ENCODE measurements at places on chromosomes 4 and X. TPM values are rescaled to one million over a fixed set of nuclear protein-coding genes. Genes with fewer than 3 reads are reported as not detected.

PLAC8 gene
- 222 TPM for total RNA-seq

MND1 gene
- total RNA-seq, result not detected

LIMCH1 gene
- total RNA-seq, result not detected

SPANXA2 gene
- not detected for total RNA-seq

- H3K4me3 ChIP-seq, result no peak overlapping the region
- no peaks in the 10 kb centered on the region for H3K36me3 ChIP-seq
- no peak overlapping the region for H3K27ac ChIP-seq
- H3K27me3 ChIP-seq, result no peaks in the 10 kb centered on the region
Observed at GRCh38 chr4:66769441-66769840, 775.9 kb downstream of the CENPC start.

GRCh38 chr4:138115053-138115452 is 127.1 kb downstream of the SLC7A11 start:
- H3K4me3 ChIP-seq, result no peak overlapping the region
- no peaks in the 10 kb centered on the region for H3K36me3 ChIP-seq
- H3K27ac ChIP-seq, result no peak overlapping the region

DNA sequence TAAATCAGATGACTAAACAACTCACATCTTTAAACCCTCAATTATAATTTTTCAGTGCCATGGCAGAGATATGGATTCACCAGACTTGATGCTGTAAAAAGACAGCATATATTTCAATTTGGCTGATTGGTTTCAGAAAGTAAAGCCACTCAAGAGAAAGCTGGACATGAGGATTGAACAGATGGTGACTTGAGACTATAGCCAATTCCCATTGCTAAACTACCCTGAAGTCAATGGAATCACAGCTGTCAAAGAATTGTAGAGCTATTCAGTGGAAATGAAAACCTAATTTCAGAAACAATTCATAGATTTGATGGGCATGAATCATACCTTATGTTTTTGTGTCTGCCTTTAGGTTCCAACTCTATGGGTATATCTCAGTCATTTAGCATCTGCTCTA is 510.6 kb upstream of the BOD1L1 start:
- no peak overlapping the region for H3K27ac ChIP-seq
- no peaks in the 10 kb centered on the region for H3K4me1 ChIP-seq
- H3K27me3 ChIP-seq, result peaks cover 4% of the 10 kb centered on the region
- H3K36me3 ChIP-seq, result no peaks in the 10 kb centered on the region

DNA sequence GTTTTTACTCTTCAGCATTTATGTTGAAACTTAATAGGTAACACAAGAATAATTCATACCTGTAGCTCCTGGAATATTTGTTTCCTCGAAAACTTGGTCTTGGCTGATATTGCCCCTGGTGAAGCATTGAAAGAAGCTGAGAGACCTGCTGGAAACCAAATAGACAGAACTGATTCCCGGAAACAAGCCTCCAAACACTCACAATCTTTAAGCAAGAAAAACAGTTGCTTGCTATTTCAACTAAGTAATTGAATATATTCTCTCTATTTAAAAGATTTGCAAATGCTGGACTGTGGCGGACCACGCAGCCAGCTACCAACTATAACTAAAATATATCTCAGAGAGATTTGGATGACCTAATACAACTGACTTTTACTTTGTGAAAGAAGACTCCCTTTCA is 3.6 kb downstream of the PCDH18 start:
- DNase-seq, result no peak
- peaks cover 6% of the 10 kb centered on the region for H3K27me3 ChIP-seq
- no peak overlapping the region for H3K27ac ChIP-seq
- H3K4me1 ChIP-seq, result no peaks in the 10 kb centered on the region
- no peak overlapping the region for H3K4me3 ChIP-seq

- H3K4me1 ChIP-seq, result no peaks in the 10 kb centered on the region
- peaks cover 2% of the 10 kb centered on the region for H3K27me3 ChIP-seq
- no peaks in the 10 kb centered on the region for H3K36me3 ChIP-seq
- DNase-seq, result no peak
- H3K4me3 ChIP-seq, result no peak overlapping the region
Observed at GRCh38 chrX:111114806-111115205, 18.8 kb downstream of the PAK3 start.

DNA sequence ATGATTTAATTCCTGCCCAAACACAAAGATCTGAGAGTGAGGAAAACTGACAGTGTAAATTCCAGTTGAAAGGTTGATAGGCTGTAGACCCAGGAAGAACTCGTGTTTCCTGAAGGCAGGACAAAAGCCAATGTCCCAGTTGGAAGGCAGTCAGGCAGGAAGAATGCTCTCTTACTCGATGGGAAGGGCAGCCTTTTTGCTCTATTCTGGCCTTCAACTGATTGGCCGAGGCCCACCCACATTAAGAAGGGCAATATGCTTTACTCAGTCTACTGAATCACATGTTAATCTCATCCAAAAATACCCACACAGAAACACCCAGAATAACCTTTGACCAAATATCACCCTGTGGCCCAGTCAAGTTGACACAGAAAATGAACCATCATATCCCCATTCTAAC is 45.3 kb upstream of the SOD3 start:
- DNase-seq, result no peak
- H3K27ac ChIP-seq, result no peak overlapping the region
- no peak overlapping the region for H3K4me3 ChIP-seq
- peaks cover 4% of the 10 kb centered on the region for H3K27me3 ChIP-seq

DNA sequence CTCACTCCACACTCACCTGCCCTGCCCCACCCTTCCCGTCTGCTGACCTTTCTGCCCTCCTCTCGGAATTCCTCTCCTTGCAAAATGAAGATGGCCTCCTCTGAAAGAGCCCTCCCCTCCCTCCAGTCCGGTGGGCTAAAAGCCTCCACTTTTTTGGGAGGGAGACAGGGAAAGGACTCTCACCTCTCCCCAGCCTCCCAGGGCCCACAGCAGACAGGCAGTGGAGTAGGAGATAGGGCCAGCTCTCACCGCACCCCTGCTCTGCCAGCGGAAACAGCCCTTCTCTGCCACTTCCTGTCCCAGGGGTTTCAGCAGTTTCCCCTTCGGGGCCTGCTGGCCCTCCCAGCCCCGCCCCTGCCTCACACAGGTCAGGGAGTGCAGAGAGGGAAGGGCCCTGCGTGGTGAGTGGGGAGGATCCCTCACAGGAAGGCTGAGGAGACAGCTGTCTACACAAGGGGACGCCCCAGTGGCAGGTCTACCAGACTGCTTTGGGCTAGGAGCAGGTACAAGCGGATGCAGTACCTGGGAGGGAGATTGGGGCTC is 18.2 kb downstream of the ELF4 start:
- no peaks in the 10 kb centered on the region for H3K36me3 ChIP-seq
- H3K27me3 ChIP-seq, result no peaks in the 10 kb centered on the region
- peak; percentile 53 for DNase-seq

DNA sequence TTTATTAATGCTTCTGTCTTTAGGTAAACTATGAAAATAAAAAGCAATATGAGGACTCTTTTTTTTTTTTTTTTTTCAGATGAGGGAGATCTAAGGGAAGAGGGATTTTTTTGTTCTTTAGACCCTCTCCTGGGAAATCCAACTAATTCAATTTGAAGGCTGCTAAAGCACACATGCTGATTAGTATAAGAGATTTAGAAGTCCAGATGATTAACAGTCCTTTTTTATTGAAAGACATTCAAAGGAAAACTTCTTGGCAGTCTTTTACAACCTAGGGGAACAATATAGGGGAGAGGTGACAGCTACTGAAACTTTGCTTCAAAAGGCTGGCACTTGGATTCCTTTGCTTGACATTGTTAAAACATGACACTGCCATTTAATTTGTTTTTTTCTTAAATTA is 602.5 kb downstream of the RAPGEF2 start:
- H3K4me3 ChIP-seq, result no peak overlapping the region
- no peaks in the 10 kb centered on the region for H3K27me3 ChIP-seq
- no peaks in the 10 kb centered on the region for H3K4me1 ChIP-seq
- no peak for DNase-seq
- H3K36me3 ChIP-seq, result no peaks in the 10 kb centered on the region
- no peak overlapping the region for H3K27ac ChIP-seq

GRCh38 chr4:32477518-32477917 is 1757.3 kb downstream of the PCDH7 start:
- no peak overlapping the region for H3K27ac ChIP-seq
- no peak for DNase-seq
- no peaks in the 10 kb centered on the region for H3K36me3 ChIP-seq
- H3K4me3 ChIP-seq, result no peak overlapping the region

DNA sequence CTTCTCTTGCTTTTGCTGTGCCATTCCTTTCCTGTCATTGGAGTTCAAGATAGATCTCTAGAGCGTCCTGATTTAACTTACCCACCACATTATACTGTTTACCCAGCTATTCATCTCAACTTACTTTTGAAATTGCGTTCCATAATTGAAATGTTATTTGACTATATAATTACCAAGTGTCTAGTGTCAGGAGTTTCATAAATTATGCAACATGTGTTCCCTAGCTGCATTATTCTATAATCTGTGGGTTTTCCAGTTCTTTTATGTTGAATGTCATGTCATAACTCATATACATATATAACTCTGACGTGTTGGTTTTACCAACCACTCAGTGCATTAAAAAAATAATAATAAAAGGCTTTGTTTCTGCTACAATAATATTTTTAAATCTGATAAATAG is 285.9 kb upstream of the ARSJ start:
- no peak overlapping the region for H3K4me3 ChIP-seq
- no peak for DNase-seq
- H3K27ac ChIP-seq, result no peak overlapping the region

GRCh38 chrX:136204571-136204970 is 46.6 kb downstream of the MAP7D3 start:
- H3K27me3 ChIP-seq, result no peaks in the 10 kb centered on the region
- H3K4me1 ChIP-seq, result peaks cover 9% of the 10 kb centered on the region
- H3K4me3 ChIP-seq, result no peak overlapping the region
- H3K36me3 ChIP-seq, result peaks cover 6% of the 10 kb centered on the region
- no peak for DNase-seq
- peak overlapping the region; percentile 11 for H3K27ac ChIP-seq

- no peak overlapping the region for H3K27ac ChIP-seq
- DNase-seq, result no peak
- no peaks in the 10 kb centered on the region for H3K4me1 ChIP-seq
- no peaks in the 10 kb centered on the region for H3K36me3 ChIP-seq
- no peak overlapping the region for H3K4me3 ChIP-seq
Observed at GRCh38 chr4:157514711-157515110, 294.2 kb downstream of the GRIA2 start.

DNA sequence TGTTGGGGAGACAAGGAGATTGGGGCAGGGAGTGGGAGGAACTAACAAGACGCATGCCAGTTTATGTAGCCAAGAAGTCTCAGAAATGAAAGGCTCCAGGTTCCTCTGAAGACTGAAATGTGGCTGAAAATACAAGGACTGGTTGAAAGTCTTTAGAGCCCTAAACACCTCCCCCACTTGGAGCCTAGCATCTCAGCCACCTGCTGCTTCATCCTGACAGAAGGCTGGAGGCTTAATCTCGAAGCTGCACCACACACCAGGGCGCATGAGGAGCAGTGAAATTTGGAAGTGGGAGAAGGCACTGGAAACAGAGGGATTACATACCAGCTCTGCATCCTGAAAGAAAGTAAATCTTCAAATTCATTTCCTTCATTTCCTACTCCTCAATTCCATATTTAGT is 160.7 kb upstream of the FTHL17 start:
- no peak for DNase-seq
- no peak overlapping the region for H3K4me3 ChIP-seq
- no peaks in the 10 kb centered on the region for H3K36me3 ChIP-seq
- no peaks in the 10 kb centered on the region for H3K4me1 ChIP-seq

DNA sequence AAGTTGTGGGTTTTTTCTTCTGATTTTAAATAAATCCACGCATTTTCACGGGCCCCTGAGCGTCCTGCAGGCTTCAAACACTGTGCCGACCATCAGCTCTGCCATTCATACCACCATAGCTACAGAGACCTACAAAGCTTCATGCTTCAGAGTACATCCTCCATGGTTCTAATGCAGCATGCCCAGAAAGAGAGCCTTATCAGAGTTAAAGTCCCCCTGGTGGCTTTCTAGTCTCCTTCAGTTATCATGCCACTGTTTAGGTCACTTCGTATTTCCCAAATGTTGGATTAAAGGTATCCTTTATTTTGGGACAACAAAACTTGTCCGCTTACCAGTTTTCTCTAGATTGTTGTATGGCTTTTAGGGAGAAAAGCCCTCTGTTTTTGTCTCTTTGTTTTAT is 66.7 kb upstream of the VCX2 start:
- H3K4me3 ChIP-seq, result no peak overlapping the region
- no peak overlapping the region for H3K27ac ChIP-seq
- no peaks in the 10 kb centered on the region for H3K36me3 ChIP-seq
- H3K27me3 ChIP-seq, result no peaks in the 10 kb centered on the region
- no peak for DNase-seq

DNA sequence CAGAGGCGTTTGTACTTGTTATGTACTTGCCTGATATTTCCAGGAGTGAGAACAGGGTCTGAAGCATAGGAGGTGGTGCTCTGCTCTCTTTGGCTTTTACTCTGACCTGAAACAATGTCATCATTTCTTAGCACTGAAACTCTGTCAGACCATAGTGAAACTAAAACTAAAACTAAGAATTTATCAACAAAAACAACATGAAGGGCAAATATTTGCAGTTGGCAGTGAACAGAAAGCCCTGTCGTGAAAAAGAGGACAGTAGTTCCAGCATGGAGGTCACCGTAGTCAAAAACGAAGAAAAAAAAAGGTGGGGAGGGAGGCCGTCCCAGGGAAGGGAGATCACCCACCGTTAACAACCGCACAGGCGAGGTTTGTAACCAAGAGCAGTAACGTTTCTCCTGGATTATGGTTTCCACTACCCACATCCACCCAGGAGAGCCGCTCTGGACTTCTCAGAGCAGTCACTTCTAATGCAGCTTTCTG is 97.5 kb downstream of the ANK2 start:
- no peak for DNase-seq
- peaks cover 15% of the 10 kb centered on the region for H3K27me3 ChIP-seq
- H3K27ac ChIP-seq, result no peak overlapping the region
- no peak overlapping the region for H3K4me3 ChIP-seq
- no peaks in the 10 kb centered on the region for H3K36me3 ChIP-seq

- peaks cover 1% of the 10 kb centered on the region for H3K27me3 ChIP-seq
- no peak overlapping the region for H3K4me3 ChIP-seq
- H3K36me3 ChIP-seq, result no peaks in the 10 kb centered on the region
- H3K4me1 ChIP-seq, result no peaks in the 10 kb centered on the region
- no peak overlapping the region for H3K27ac ChIP-seq
- no peak for DNase-seq
Observed at GRCh38 chr4:167020410-167020809, 213.9 kb downstream of the SPOCK3 start.

Data from naive thymus-derived CD8-positive, alpha-beta T cell (primary cell).